NCI-H1105 (cell line): ENCODE measurements at places on chromosomes 16 and 17.
A peak's percentile ranks its signal among the peaks of the same experiment; 100 is the strongest.

DNA sequence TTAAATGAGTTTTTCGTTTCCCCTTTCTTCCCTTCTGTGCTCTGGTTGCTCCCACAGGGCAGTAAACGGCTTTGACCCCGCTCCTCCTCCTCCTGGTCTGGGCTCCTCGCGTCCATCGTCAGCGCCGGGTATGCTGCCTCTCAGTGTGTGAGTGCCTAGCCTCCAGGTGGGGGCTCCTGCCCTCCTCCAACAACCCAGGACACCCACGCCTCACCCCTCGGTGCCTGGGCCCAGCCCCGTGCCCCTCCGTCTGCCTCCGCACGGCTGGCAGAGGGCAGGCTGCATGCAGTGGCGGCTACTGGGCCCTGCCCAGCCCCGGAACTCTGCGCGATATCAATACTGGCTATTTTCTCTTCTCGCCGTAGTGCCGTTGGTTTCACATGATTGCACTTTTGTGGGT, 31.2 kb downstream of the NDEL1 start:
- DNase-seq: no peak

- DNase-seq: peak; percentile 12
Observed at GRCh38 chr16:8655184-8655717, 19.2 kb upstream of the ABAT start.

DNA sequence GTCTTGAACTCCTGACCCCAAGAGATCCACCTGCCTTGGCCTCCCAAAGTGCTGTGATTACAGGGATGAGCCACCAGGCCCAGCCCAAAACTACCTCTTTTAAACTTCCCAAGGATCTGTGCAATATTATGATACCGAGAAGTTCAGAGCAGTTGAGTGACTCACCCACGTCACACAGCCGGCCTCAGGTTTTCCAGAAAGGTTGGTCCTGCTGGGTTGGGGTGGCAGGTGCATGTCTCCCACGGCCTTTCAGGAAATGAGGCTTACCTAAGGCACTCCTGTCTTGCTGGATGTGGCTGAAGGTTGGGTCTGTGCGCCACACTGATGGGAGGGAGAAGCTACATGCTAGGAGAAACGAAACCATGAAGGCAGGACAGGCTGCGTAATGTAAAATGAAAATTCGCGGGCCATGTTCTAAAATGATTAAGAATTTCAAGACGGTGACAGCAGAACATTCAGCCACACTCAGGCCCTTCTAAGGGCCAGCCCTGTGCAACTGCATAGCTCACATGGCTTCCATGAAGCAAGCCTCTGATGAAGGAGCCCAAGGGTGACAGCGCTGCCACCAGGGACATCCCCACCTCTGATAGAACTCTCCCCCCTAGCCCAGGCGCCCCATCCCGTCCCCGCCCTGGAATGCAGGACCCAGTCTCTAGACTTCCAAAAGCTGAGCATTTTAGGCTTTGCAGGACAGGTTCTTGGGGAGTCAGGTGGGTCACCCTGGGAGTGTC, 6.6 kb upstream of the GLIS2 start:
- no peak for DNase-seq

DNA sequence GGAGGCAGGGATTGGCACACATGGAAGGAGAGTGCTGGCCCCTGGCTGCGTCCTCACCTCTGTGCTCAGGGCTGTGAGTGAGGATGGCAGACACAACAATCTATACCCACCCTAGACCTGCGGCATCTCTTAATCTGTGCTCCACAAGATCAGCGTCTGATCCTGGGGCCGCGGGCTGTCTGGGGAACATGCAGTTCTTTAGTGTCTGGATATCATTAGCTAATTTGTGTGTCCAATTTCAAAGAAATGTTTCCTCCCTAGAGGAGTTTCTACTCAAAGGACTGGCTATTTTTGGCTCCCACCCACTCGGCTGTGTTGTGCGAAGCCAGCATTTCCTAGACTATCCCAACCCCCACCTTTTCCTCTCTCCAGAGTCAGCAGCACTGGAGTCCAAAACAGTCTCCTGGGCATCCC, 93.8 kb downstream of the GRIN2A start:
- DNase-seq: no peak

DNA sequence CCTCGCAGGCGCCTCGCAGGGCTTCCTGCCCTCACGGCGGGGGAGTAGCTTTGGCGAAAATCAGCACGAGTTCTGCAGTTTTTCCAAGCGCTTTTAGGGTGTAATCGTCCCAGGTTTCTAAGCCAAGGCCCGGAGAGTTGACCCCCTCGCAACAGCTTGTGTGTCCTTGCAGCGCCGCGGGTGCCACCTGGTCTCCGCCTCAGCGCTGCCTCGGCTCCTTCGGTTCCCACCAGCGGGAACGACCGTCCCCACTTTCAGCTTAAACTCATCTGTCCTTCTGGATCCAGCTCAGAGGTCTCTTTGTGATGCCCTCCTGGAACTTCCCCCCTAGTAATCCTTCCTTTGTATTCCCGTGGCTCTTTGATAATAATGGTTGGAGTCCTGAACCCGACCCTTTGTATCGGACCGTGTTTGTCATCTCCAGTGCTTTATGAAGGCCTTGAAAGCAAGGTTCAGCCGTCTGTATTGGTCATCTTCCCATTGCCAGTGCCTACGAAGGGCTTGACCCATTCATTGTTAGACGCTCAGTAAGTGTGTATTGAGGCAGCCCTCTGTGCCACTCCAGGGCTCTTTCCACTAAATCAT, 858 bp upstream of the SMARCE1 start:
- DNase-seq: no peak

- DNase-seq: no peak
Observed at GRCh38 chr17:40460968-40461731, 17.9 kb downstream of the IGFBP4 start.

GRCh38 chr17:82231562-82232321, 2.9 kb downstream of the SLC16A3 start:
- no peak for DNase-seq

DNA sequence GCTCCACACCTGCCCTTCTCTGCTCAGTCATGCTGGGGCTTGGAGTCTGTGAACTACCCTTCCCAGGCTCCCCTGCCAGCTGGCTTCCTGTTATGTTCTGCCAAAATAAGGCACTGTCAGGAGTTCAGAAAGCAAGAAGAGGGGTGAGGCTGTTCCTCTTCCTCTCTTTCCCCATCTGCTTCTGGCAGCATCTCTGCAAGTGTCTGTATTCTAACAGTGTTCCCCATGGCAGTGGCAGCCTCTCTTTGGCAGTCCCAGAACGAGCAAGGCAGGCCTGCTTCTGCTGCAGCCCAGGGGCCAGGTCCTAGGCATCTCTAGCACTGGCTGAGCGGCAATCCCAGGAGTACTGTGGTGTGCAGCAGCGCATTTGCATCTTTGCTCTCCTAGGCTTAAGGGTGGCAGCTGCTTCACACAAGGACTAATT, 219.1 kb downstream of the STX8 start:
- peak; percentile 1 for DNase-seq

DNA sequence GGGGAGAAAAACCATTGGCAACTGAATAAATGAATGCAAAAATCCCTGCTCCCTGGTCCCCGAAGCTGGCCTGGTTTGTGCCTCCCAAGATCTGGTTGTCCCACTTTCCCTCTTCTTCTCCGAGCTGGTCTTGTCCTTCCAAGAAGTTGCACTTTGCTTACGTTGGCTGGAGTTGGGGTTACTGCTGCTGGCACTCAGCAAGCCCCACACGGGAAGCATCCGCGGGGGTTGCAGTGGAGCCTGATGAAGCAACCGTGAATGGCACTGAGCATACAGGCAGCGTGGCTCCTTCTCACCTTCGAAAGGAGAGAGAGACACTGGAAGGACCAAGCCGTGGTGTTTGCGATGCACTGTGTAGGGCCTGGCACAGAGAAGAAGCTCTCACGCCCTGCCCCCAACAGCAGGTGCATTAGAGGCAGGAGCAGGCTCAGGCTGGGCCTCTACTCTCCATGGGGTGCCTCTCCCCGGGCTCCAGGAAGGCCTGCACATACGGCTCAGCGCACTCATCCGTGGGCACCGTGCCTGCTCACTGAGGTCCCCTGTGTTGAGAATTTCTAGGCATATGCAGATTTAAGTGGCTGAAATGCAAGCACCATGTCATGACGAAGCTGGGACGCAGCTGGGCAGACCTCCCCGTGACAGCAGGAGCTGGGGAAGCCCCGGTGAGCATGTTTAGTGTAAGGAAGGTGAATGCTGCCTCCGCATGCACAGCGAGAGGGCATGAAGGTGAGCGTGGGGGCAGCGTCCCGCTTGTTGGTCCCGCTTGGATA, 12.1 kb downstream of the CA5A start:
- DNase-seq: peak; percentile 69

DNA sequence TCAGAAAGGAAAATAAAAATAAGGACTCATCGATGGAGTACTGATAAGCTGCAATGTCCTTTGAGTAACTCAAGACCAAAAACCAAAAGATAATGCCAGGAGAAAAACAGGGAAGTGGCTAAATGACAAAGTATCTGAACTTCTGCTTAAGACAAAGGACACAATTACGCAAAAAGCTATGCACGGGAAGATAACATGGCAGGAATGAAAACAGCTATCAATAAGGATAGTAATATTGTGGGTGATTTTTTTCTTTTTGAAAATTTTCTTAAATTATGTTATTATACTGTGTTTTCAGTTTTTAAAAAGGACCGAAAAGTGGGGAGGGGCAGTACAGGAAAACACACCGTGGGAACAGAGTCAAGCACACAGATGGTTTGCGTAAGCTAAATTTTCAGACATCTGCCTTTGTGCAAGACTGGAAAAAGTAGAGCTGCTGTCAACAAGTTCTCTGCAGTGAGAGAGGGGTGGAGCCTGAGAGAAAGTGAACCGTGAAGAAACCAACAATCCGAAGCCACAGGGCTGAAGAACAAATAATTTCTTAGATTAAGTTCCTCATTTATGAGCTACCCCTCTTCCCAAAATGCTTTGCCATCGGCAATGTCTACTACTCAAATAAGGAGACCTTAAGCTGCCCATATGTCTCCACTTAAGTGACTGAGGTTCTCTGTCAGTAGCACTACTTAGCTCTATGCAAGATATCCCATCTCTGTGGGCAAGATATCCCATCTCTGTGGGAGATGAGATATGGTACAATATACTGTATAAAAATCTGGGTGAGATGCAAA, 99.9 kb upstream of the CORO6 start:
- no peak for DNase-seq

GRCh38 chr16:24861461-24861860, 15.7 kb downstream of the SLC5A11 start:
- no peak for DNase-seq

- DNase-seq: peak; percentile 14
Observed at GRCh38 chr16:9092282-9092977, 986 bp downstream of the HAPSTR1 start.

DNA sequence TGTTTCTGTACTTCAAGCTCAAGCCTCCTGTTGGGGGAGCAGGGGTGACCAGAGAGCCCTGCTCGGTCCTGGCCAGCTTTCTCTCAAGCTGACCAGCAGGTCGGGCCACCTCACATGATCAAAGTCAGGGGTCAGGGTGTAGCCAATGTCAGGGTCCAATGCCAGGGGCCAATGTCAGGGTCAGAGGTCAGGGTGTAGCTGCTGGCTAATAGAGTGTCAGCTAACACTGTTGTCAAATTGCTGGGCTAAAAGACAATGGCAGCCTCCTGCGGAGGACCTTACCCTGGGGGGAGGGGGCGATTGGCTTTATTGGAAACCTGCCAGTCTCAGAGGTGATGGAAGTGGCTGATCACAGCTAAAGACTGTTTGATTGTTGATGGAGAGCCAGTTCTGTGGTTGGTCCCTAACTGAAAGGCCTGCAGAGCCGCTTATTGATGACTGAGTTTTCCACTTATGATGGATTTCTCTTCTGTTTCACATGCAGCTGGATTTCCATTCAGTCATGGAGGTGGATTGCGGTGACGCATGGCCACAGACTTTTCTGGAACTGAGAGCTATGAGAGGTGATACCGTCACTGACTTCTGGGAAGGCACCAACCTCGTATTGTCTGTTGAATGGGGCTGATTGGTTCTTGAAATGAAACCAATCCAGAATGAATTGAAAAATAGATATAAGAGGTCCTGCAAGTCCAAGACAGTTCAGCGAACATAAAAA, 97.4 kb upstream of the ZFHX3 start:
- DNase-seq: no peak

DNA sequence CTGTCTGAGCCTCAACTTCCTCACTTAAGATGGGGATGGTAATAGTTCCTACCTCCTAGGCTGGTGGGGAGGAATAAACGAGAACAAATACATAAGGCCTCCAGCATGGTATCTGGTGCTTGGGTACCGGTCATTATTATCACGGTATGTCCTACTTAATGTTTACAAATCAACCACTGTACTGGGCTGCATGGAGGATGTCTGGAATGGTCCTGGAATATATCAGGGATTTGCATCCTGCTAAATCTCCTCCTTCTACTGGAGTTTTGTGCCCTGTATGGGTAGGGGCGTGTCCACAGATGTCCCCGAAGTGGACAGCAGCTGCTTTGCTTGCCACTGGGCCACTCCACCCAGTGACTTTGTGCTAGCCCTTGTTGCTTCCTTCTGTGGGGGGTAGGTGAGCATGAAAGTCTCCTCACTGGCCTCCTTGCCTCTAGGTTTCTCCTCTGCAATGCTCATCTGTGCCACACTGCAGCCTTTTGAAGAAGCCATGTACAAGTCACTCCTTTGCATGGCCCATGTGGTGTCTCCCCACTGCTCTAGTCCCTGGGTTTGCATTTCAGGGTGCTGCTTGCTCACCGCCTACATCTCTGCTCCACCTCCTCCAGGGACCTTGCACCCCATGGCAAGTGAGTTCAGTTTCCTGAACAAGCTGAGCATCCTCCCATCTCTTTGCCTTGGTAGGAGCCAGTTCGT, 2.2 kb upstream of the CMIP start:
- DNase-seq: no peak

DNA sequence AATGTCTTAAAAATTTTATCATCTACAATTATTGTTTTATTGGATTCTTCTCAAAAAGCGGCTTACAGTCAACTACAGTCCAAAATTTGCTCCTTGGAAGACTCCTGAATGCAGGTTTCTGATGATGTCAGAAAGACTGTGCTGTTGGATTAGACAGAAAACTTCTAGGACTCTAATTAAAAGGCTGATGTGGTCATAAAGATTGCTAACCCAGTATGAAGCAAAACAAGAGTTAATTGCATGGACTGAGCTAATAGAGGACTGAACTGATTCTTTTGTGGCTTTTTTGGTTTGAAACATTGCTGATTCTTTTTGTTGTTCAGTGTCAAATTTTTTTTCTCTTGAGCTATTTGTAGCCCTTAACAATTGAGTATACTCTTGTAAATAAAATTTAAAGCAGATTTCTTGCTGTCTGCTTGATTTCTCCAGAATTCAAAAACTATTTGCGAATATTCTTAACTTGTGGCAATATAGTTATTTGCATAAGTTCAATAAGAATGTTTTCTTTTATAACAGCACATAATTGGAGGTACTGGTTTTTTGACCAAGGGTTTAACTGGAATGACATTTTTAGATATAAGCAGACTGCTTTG, 33.1 kb upstream of the LCMT1 start:
- DNase-seq: no peak

DNA sequence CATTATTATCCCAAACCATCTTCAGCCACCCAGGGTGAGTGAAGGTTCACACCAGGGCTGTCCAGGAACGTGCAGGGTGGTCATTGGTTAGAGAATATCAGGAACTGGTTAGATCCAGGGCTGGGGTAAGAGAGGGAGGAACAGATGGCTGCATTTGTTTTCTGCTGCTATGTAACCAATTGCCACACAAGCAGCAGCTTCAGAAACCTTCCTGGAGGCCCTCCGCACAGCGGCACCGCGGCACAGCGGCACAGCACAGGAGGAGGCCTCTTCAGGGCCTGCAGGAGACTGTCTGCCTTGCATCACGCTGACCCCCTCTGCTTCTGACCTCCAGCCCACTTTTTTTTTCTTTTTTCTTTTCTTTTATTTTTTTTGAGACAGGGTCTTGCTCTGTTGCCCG, 86.1 kb downstream of the KCNJ12 start:
- no peak for DNase-seq

GRCh38 chr16:85363881-85364280, 249.2 kb upstream of the GSE1 start:
- no peak for DNase-seq

GRCh38 chr17:69470702-69471101, 56.2 kb downstream of the MAP2K6 start:
- no peak for DNase-seq
